Hematopoietic multipotent progenitor cell treated with erythropoietin and hydrocortisone succinate and interleukin-3 and kit ligand, for 6 days (in vitro differentiated cells): ENCODE measurements at places on chromosomes 7 and 10.

DNA sequence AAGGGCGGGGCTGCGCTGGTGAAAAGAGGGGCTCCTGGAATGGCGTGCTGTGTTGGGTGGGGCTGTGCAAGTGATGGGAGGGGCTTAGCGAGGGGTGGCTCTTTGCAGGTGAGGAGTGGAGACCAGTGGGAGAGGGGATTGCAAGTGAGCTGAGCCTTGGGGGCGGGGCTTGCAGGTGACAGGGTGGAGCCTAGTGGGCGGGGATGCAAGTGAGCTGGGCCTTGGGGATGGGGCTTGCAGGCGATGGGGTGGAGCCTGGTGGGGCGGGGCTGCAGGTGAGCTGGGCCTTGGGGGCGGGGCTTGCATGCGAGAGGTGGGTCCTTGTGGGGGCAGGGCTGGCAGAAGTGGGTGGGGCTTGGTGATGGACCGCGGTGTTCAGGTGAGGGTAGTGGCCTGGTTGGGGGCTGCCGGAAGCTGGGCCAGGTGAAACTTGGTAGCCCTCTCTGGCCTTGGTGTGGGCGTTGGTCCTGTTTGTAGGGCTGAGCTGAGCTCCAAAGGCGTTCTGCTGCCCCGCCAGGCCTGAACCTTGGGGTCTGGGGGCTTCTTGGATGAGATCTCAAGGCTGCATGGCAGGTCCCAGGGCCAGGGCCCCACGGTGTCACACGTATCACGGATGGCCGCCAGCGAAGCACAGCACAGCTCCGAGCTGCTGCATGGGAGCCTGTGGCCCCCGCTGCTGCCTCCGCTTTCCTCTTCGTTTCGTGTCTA is 743 bp upstream of the PITRM1 start:
- no peak for DNase-seq

- DNase-seq: no peak
These were observed 99.2 kb downstream of the CPXM2 start for GRCh38 chr10:123792248-123792978.

GRCh38 chr10:91591797-91592174 is 41.1 kb downstream of the PPP1R3C start:
- no peak for DNase-seq

- no peak for DNase-seq
These were observed 1111.8 kb upstream of the C7orf33 start for GRCh38 chr7:147478796-147479195.

- DNase-seq: no peak
These were observed 9.5 kb upstream of the HABP2 start for GRCh38 chr10:113543107-113543955.

- peak; percentile 94 for DNase-seq
These were observed 7.9 kb downstream of the ZNF22 start for GRCh38 chr10:45008524-45009161.

DNA sequence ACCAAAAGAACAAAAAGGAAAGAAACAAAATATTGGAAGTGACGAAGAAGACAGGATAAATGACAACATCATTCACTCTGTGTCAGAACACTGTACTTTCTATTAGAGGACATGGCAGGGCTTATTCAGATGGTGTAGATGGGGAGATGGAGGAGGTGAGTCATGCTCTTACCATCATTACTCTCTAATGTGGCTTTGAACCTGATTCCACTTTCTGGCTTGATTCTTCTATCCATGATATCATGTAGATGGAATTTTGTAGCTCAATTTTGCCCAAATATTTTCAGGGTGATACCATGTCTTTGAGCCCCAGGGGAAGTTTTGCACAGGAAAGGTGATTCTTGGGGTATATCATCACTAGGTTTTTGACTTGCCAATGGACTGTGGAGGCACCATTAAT is 91.7 kb downstream of the CFAP58 start:
- DNase-seq: no peak

DNA sequence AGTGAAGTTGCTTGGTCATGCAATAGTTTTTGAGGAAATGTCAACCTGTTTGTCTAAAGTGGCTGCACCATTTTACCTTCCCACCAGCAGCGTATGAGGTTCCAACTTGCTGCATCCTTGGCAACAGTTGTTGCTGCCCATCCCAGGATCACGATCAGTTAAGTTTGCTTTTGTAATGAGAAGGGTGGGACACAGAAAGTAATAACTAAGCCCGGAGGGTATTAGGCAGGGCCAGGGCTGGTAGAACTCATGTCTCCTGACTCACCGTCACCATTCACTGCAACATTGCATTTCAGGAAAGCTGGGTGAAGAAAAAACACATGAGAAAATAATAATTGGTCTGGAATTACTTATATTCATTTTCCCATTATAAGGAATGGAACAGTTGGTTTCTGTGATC is 25.4 kb downstream of the CELF2 start:
- DNase-seq: no peak

- DNase-seq: no peak
These were observed 40.1 kb upstream of the STRIP2 start for GRCh38 chr7:129394101-129394500.

- DNase-seq: no peak
These were observed 505.6 kb downstream of the HTR7 start for GRCh38 chr10:90352288-90352687.

DNA sequence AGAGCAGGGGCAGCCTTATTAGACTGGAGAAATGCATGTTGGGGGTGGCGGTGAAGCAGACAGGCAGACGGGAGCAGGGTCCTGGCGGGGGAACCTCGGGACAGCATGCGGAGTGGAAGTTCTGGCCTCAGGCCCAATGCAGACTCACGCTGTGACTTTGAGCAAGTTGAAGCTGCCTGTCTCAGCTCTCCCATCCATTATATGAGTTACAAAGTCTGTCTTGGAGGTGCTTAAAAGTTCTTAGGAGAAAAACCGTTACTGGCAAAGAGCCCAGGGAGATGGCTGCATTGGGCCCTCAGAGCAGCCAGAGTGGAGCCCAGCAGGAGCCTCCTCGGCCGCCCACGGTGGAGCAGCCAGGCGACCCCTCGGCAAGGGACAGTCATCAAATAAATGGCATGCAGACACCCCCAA is 509.5 kb downstream of the PLXNA4 start:
- DNase-seq: no peak

DNA sequence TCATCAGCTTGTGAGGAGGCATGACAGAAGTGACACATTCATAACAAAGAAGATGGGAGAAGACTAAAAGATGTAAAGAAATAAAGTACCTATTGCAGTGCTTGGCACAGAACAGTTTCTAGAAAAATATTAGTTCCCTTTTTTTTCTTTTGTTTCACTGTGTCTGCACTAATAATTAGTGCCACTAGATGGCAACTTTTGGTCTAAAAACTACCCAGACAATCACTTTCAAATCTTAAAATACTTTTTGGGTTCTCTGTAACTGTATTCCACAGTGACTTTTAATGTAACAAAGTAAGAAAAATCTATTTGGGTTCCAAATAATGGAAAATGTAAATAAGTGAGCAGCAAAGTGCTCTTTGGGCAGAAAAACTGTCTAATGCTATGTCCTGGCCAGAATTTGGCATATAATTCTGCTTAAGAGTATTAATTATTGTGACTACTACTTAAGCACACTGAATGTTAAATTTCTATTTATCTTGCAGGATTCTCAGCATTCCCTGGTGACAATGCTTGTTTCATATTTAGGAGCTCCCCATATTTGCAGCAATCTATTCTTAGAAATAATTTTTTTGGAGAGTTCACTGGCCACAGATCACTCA is 134.8 kb upstream of the KIF5B start:
- peak; percentile 74 for DNase-seq

GRCh38 chr7:105229641-105230040 is 159.1 kb downstream of the SRPK2 start:
- DNase-seq: no peak

- no peak for DNase-seq
These were observed 222.3 kb downstream of the PHTF2 start for GRCh38 chr7:78020874-78021249.

- no peak for DNase-seq
These were observed 782.0 kb downstream of the SUGCT start for GRCh38 chr7:40916813-40917212.

DNA sequence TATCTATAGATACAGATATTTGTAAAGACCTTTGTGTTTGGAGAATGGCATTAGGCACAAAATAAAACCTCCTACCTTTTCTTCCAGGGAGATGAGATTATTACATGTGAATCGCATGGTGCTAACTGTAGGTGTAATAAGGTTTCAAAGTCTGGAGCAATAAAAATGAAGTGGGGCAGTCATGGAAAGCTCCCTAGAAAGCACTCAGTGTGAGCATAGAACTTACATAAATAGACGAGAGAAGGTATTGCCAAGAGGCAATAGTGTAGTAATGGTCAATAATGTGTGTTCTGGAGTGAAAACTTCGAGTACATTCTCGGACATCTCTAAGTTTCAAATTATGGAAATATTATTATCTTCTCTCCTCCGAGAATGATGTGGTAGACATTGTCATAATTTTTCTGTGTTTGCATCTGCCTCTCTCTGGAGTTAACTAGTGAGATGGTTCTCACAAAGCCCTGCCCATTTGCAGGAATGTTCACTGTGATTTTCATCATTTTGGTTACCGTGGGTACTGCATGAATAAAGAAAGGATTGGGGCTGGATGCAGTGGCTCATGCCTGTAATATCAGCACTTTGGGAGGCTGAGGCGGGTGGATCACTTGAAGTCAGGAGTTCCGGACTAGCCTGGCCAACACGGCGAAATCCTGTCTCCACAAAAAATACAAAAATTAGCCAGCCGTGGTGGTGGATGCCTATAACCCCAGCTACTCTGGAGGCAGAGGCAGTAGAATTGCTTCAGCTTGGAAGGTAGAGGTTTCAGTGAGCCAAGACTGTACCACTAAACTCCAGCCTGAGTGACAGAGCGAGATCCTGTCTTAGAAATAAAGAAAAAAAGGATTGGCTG is 10.6 kb downstream of the VIM start:
- DNase-seq: no peak

DNA sequence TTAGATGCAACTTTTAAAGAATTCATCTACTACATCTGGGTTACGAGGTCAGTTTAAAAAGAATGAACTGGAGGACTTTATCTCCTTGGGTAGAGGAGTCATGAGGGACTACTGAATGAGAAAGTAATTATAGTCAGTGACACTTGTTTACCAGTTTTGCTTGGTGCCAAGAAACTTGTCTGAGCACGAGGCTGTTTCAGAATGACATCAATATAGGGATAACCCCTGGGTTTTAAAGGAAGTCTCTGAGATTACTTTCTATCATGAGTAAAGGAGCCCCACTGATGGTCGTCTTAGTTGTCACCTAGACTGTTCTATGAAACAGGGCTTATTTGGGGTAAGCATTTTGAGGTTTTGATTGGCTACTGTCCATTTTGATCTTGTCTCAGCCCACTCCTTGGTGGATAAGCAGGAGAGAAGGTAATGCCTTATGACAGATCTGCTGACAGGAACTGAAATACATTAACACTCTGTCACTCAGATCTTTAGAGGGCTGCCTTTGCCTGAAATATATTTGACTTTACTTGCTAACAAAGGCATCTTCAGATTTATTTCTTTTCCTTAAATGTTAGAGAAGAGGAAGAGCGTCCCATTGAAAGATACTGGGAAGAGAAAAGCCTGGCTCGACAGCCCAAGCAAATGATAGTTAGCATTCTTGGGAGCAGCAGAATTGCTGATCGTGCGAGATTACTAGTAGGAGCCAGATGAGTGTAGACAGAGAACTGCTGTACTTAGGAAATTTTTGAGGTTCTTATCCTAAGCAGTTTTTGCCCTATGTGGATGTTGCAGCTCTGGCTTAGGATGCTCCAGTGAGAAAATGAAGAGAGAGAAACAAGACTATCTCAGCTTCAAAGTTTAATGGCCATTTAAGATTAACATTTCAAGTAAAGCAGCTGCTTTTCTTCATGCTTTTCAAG is 299.2 kb upstream of the LRGUK start:
- no peak for DNase-seq

DNA sequence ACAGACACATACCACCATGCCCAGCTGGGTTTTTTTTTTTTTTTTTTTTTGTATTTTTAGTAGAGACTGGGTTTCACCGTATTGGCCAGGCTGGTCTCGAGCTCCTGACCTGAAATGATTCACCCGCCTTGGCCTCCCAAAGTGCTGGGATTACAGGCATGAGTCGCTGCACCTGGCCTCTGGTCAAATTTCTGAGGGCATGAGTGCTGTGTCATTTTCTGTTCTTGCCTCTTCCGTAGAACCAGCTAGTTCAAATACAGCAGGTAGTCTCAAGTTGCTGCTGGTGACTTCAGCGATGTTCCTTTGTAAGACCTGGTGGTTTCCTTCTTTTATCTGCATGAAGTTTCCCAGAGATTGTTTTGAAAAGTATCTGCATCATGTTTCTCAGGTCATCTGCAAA is 134.8 kb upstream of the SHH start:
- DNase-seq: no peak

GRCh38 chr7:1745018-1745532 is 75.0 kb downstream of the ELFN1 start:
- no peak for DNase-seq

- no peak for DNase-seq
These were observed 14.4 kb downstream of the NAMPT start for GRCh38 chr7:106270122-106270977.

GRCh38 chr7:25926891-25927625 is 224.9 kb upstream of the NFE2L3 start:
- DNase-seq: no peak

GRCh38 chr7:107982042-107982840 is 20.7 kb downstream of the LAMB1 start:
- no peak for DNase-seq

- DNase-seq: no peak
These were observed 147.4 kb downstream of the PDE1C start for GRCh38 chr7:31922848-31923247.

GRCh38 chr7:101669307-101669706 is 40.2 kb upstream of the MYL10 start:
- peak; percentile 32 for DNase-seq

- DNase-seq: no peak
These were observed 141.0 kb downstream of the PTEN start for GRCh38 chr10:88004451-88004850.

DNA sequence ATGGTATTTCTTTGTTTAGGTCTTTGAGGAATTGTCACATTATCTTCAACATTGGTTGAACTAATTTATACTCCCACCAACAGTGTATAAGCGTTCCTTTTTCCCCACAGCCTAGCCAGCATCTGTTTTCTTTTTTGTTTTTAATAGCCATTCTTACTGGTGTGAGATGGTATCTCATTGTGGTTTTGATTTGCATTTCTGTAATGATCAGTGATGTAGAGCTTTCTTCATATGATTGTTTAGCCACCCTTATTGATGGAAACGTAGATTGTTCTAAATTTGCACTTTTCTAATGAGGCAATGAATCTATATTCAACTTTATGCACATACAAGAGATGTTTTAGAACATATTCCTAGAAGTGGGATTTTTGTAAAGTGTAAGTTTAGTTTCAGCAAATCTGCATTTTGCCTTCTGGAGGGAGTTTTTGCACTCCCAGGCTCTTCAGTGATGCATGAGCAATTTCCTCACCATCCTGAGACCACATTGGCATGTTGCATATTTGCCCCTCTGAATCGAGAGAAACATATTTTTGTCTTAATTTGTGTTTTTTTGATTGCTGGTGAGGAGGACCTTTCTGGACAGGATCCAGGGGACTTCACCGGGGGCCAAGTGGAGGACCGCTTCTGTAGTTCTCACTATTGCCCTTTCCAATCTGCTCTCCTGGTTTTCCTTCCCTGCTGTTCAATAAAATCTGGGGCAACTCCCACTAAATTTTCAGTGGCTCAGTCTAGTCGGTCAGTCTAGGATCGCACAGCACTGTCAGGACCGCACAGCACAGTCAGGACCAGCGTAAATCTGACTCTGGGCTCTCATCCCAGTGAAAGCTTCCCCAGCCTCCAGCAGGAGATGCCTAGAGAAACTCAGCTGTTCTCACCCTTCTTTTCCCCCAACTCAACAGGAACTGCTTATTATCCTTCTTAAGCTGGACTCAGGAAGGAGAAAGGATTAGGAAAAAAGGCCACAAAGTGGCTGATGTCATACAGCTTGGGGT is 157.0 kb downstream of the PTPN20 start:
- DNase-seq: no peak
